ENCODE measurements at places on chromosomes 6 and 20. TPM values are rescaled to one million over a fixed set of nuclear protein-coding genes. Genes with fewer than 3 reads are reported as not detected.

Gene ARMH2
- total RNA-seq: 1.7 TPM

Gene MLIP
- not detected for total RNA-seq

Gene FRK
- 0.03 TPM for total RNA-seq

Gene SYCP2
- 6.5 TPM for total RNA-seq

Gene ANKRD60
- not detected for total RNA-seq

Gene HNF4A
- not detected for total RNA-seq

- DNase-seq: no peak
These were observed 47.9 kb downstream of the GNAS start for GRCh38 chr20:58900397-58900796.

DNA sequence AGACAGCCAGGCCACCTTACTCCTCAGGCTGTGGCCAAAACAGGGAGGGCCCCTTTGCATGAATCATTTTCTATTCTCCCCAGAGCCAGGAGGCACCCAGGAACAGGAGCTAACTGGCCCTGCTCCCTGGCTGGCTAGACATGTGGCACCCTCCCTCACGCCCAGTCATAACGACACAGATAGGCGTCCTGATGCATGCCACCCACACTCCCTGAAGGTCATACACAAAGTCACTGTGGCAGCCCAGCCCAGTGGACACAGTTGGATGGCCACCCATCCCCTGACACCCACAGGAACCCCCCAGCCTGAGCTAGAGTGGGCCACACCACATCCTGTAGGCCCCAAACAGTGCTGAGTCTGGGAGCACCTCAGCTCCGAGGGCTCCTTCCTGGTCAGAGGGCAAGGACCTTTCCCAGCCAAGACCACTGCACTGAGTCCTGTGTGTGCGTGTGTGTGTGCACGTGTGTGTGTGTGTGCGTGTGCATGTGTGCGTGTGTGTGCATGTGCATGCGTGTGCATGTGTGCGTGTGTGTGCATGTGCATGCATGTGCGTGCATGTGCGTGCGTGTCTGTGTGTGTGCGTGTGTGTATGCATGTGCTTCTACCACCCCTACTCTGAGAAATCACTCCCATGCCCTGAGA lies 21.6 kb downstream of the TFEB start:
- DNase-seq: no peak

- DNase-seq: no peak
These were observed 111.2 kb upstream of the ADGRF1 start for GRCh38 chr6:47153404-47153755.

DNA sequence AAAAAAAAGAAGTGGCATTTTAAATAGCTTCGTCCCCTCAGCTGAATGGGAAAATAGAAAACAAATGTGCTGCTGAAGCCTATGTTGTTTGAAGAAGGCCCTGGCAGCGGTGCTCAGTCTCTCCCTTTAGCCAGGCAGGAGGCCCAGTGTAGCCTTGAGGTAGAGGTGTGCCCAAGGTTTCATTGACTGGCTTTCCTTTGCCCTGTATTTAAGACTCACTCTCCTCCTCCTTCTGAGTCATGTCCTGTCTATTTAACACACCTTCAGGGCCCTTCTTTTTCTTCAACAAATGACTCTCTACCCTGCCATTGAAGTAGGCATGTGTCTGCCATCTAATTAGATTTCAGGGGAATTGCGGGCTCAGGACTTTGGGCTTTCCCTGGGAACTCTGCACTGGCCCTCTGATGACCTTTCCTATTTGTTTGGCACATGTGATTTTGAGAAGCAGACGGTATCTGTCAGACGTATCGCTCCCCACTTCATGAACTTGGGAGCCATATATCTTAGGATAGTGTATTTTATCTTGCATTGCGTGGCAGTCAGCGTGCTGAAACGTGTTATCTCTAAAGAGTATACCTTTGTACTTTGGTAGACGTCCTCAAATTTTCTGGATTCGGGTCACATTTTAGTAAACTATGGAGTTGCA lies 4.3 kb downstream of the TJAP1 start:
- DNase-seq: no peak

DNA sequence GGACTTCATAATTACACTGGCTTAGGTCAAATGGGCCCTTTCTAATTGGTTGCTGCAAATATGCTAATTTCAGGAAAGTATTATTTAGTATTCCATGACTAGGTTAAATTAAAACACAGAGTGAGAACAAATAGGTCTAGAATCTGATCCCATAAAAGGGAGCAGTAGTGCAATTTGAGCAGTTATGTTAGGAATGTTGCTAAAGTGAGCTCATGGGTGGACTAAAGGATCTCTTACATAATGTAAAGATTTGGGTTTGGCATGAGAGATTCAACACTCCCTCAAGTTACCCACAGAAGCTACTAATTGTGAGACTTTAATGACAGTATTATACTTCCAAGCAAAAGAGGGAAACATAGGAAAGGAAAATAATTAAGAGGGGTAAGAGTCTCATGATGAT lies 109.1 kb downstream of the C6orf58 start:
- DNase-seq: no peak

- no peak for DNase-seq
These were observed 150.7 kb downstream of the DLL1 start for GRCh38 chr6:170140129-170140528.

- DNase-seq: no peak
These were observed 83.6 kb upstream of the CCDC167 start for GRCh38 chr6:37583261-37583660.

- DNase-seq: no peak
These were observed 93.4 kb downstream of the ANKS1A start for GRCh38 chr6:34982424-34982852.

All from activated CD8-positive, alpha-beta T cell treated with anti-CD3 and anti-CD28 coated beads, Interleukin-2, amount 10 ng/mL, durations not matched to agents 7 days and 5 days (primary cell).